Panc1 (cell line): ENCODE measurements at places on chromosomes 13 and 19. TPM values are rescaled to one million over a fixed set of nuclear protein-coding genes. Genes with fewer than 3 reads are reported as not detected.
A peak's percentile ranks its signal among the peaks of the same experiment; 100 is the strongest.

Gene OVOL3
- total RNA-seq = 0.44 TPM

GRCh38 chr19:50890422-50891252 is 17.4 kb downstream of the KLK2 start:
- DNase-seq = no peak

- DNase-seq = no peak
Measured at GRCh38 chr19:29966588-29967249, 24.7 kb downstream of the URI1 start.

DNA sequence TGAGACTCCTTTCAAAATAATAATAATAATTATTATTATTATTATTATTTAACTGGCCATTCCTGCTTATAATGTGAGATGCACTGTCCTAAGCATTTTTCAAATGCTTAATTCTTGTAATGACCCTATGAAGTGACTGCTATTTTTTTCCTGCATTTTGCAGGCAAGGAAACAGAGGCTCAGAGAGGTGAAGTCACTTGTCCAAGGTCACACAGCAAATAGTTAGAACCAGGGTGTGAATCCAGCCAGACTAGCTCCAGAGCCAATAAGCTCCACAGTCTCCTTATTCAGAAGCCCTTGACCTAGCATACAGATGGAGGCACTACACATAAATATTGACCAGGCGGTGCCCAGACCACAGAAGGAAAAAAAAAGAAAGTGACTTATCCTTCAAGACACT is 77.5 kb upstream of the CACNA1A start:
- no peak for DNase-seq

Gene LAIR2
- total RNA-seq = not detected

DNA sequence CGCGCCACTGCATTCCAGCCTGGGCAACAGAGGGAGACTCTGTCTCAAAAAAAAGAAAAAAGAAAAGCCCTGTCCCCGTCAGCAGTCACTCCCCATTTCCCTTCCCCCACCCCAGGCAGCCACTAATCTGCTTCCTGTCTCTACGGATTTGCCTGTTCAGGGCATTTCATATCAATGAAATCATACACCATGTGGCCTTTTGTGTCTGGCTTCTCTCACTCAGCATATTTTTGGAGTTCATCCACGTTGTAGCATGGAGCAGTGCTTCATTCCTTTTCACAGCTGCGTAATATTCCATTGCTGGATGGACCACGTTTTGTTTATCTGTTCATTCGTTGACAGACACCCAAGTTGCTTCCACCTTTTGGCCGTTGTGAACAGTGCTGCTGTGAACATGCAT is 36.1 kb upstream of the KLF2 start:
- DNase-seq = no peak

Gene C19orf67
- total RNA-seq = 0.28 TPM

GRCh38 chr13:21359855-21360254 is 99.2 kb downstream of the ZDHHC20 start:
- no peak for DNase-seq

- DNase-seq = peak; percentile 12
Measured at GRCh38 chr13:46354156-46355087, 32.6 kb downstream of the RUBCNL start.

DNA sequence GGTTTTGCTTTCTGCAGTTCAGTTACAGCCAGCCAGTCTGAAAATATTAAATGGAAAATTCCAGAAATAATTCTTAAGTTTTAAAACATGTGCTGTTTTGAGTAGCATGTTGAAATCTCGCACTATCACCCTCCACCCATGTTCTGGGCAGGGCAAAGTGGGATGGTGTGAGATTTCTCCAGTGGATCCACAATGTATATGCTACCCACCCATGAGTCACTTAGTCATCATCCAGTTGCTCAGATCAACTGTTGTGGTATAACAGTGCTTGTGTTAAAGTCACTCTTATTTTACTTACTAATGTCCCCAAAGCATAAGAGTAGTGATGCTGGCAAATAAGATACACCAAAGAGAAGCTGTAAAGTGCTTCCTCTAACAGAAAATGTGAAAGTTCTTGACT is 56.4 kb downstream of the CYSLTR2 start:
- DNase-seq = no peak

- no peak for DNase-seq
Measured at GRCh38 chr13:105816994-105817393, 718.5 kb downstream of the EFNB2 start.

DNA sequence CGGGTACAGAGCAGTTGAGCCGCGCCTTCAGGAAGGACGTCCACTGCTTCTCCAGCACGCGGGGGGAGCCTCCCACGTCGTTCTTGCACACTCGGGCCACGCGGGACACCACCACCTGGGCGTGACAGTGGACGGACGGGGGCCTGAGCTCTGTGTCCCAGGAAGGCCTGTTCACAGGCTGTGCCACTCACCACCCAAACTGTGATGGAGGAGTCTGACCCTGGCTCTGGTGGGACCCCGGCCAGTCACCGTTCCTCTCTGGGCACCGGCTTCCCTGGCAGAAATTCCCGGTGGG is 7.0 kb downstream of the SEMA6B start:
- DNase-seq = no peak

GRCh38 chr19:49506575-49507105 is 5.8 kb upstream of the FCGRT start:
- no peak for DNase-seq

Gene PCP2
- not detected for total RNA-seq

DNA sequence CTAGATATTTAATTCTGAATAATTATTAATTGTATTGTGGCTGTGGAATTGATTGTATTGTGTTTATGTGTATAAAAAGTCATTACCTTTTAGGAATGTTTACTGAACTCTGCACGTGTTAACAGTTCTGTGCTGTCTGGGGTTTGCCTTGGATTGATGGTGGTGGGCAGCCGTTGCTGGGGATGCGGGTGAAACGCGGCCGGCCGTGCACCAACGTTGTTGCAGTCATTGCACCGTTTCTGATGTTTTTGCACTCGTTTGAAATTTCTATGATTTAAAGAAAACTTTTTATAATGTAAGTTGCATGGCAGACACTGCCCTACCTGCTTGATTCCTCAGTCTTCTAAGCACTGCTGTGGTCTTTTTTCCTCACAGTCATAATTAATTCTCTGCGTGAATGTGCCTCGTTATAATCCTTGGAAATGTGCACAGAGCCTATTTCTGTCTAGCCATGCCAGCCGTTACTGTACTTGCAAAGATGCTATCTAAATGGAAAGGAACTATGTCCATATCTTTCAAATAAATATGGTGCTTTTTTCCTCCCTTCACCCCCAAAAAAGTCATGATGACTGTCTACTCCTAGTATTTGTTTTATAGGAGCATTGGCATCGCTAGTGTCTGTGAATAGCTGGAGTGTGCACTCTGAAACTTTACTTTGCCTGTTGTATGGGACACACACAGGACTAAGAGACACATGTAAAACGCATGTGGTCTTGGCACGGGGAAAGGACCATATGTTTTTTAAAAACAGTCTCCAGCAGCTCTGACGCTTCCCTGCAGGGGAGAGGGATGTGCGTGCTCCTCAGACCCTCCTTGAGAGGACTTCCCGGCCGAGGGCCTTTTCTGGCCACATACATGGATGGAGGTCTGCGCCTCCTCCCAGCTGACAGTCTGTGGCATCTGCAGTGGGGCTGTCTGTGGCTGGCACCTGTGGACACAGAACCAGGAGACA is 40.7 kb upstream of the MCF2L start:
- no peak for DNase-seq

DNA sequence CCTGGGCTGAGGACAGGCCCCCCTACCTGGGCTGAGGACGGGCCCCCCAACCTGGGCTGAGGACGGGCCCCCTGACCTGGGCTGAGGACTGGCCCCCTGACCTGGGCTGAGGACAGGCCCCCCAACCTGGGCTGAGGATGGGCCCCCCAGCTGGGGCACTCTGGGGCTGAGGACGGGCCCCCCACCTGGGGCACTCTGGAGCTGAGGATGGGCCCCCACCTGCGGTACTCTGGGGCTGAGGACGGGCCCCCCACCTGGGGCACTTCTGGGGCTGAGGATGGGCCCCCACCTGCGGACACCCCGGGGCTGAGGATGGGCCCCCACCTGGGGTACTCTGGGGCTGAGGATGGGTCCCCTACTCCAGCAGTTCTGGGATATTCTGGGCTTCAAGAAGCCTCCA is 65.5 kb downstream of the RASA3 start:
- DNase-seq = no peak

DNA sequence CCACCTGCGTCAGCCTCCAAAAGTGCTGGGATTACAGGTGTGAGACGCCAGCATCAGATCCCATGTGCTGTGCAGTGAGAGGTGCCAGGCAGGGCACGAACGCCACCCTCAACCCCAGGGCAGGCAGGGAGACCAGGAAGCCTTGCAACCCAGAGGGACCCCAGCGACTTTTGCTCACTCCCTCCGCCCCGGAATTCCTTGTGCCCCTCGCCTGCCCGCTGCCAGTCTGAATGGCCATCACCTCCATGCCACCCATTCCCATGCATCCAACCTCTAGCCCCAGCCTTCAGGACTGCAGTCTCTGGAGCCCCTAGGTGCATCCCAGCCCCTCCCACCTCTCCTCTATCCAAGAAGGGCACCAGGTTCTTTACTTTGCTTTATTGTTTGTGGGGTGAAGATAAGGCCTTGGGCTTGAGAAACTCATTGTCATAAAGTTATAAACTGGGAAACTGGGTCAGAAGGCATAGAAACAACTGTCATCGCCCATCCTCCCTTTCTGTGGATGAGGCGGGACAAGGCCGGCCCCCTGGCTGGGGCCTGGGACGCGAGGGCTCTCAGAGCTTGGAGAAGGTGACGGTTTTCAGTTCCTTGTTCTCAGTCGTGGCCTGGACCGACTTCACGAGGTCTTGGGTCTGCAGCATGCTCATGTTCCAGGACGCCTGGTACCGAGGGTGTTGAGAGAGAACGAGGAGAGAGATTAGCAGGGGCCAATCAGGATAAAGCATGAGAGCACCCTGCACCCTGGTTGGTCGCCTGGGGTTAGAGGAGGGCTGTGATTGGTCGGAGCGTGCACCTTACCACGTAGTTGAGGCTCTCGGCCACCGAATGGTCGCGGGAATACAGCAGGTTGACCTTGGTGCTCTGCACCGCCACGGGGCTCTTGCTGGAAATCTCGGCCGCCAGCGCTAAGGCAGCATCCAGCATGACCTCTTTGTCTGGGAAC is 2.6 kb upstream of the LGALS4 start:
- no peak for DNase-seq

- no peak for DNase-seq
Measured at GRCh38 chr19:4301590-4302242, 473 bp downstream of the TMIGD2 start.
